ENCODE measurements at places on chromosomes 5 and 9. TPM values are rescaled to one million over a fixed set of nuclear protein-coding genes. Genes with fewer than 3 reads are reported as not detected.

The IGIP gene
- total RNA-seq = 14.9 TPM

The FCN2 gene
- total RNA-seq = not detected

The CCIN gene
- not detected for total RNA-seq

GRCh38 chr5:178386336-178386931 is 153.8 kb upstream of the PHYKPL start:
- no peaks in the 10 kb centered on the region for H3K36me3 ChIP-seq
- no peak overlapping the region for H3K4me3 ChIP-seq
- no peak for DNase-seq
- no peak overlapping the region for H3K27ac ChIP-seq

- no peak for DNase-seq
- no peaks in the 10 kb centered on the region for H3K27me3 ChIP-seq
- no peak overlapping the region for H3K27ac ChIP-seq
- H3K4me1 ChIP-seq = no peaks in the 10 kb centered on the region
Observed at GRCh38 chr5:127590156-127590722, 58.6 kb upstream of the CTXN3 start.

DNA sequence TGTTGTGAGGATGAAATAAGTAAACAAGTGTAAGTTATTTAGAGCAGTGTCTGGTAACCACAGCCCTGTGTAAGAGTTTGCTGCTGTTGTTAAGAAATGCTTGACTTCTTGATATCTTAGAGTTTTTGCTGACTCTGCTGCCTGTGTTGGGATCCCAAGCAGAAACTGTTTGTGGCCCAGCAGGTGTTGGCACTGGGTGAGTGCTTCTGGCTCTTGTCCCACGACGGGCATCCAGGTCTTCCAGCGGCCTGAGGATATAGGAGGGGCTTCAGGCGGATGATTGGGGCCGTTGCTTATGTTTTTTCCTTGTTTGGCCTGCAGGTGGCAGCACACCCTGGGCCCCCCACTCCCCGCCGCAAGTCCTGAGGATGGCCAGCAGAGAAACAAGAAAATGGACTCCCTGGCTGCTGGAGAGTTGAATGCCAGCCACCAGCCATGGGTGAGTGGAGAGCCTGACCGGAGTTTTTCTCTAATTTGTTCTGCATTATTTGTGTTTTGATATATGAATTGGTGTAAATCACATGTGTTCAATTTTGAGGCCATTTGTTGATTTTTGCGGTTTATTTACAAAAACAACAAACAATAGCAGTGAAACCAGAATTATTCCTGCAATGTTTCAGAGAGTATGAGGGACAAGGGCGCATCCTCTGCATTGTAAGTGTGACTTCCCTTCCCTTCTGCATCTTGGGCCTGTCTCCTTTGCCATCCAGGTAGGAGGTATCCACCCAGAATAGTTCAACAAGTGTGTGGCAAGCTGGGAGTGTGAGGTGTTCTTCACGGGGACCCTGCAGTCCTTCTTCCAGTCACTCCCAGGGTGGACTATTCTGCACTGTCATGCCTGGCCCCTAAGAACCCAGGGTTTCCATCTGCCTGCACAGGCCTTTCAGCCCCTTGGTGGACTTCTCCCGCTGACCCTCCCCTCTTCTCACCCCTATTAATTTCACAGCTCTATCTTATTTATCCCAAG is 50.3 kb downstream of the SLC22A5 start:
- H3K4me3 ChIP-seq = peak overlapping the region; percentile 38
- peaks cover 100% of the 10 kb centered on the region for H3K4me1 ChIP-seq
- peak overlapping the region; percentile 71 for H3K27ac ChIP-seq
- H3K36me3 ChIP-seq = peaks cover 13% of the 10 kb centered on the region
- peak; percentile 69 for DNase-seq

- peaks cover 9% of the 10 kb centered on the region for H3K4me1 ChIP-seq
- DNase-seq = no peak
- no peaks in the 10 kb centered on the region for H3K36me3 ChIP-seq
Observed at GRCh38 chr5:157464519-157465171, 4.6 kb downstream of the NIPAL4 start.

Measured in CD4-positive, alpha-beta memory T cell (primary cell).